ENCODE measurements at places on chromosomes 7 and 10. TPM values are rescaled to one million over a fixed set of nuclear protein-coding genes. Genes with fewer than 3 reads are reported as not detected.

FAM107B gene
- 87.4 TPM for total RNA-seq

DNA sequence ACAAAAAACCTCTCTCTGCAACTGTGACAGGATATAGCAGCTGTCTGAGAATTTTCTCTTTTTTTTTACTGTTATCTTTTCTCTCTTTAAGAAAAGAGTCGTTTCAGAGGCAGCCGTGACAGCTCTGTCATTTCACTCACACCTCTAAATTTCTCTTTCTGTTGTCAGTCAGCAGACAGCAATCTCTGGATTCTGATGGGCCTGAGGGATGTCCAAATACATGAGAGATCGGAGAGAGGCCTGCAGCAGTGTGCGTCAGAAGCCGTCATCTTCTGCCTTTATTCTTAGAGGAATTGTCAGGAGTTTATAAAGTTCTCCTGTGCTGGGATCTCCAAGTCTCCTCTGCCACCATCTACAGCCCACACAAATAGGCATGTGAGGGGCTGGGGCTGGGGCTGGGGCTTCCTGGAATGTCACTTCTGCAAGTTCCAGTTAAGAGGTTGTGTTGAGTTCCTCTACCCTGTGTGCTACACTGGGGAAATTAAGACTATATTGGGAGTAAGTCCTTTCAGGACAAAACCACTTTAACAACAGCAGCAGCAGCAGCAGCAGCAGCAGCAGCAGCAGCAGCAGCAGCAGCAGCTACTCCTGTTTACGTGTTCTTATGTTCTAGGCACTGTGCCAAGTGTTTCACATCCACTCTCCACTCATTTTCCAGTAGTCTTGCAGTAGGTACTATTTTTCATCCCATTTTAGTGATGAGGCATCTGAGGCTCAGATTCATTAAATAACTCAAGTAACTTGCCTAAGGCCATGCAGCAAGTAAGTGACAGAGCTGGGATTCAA is 541.3 kb downstream of the LRMDA start:
- no peak for DNase-seq
- no peak overlapping the region for H3K27ac ChIP-seq
- H3K4me1 ChIP-seq: peaks cover 2% of the 10 kb centered on the region
- no peak overlapping the region for H3K4me3 ChIP-seq
- peaks cover 20% of the 10 kb centered on the region for H3K27me3 ChIP-seq

ACSM6 gene
- not detected for total RNA-seq

DNA sequence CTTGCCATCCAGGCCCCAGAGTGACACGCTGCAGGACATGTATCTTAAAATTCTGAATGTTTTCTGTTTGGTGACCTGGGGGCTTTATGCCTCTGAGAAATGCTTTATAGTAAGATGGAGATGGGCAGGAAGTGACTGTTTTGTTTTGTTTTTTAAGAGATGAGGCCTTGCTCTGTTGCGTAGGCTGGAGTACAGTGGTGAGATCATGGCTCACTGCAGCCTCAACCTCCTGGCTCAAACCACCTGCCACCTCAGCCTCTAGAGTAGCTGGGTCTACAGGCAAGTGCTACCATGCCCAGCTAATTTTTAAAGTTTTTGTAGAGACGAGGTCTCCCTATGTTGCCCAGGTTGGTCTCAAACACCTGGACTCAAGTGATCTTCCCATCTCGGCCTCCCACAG is 20.6 kb downstream of the ZNF777 start:
- H3K4me1 ChIP-seq: no peaks in the 10 kb centered on the region
- peaks cover 5% of the 10 kb centered on the region for H3K36me3 ChIP-seq
- no peak overlapping the region for H3K27ac ChIP-seq
- no peaks in the 10 kb centered on the region for H3K27me3 ChIP-seq
- no peak for DNase-seq

IFIT2 gene
- total RNA-seq: not detected

DNA sequence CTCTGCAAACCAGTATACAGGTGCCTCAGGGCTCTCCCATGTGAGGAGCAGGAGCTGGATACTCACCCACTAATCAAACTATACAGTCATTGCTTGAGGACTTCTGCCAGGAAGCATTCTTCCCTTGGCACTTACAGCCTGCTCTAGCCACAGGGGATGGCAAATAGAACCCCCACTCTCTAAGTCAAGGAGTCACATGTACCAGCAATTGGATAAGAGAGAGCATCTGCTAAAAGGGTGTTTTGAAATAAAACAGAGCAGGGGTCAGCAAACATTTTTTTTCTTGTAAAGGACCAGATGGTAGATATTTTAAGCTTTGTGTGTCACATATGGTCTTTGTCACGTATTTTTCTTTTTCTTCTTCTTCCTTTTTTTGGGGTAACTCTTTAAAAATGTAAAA is 865.2 kb upstream of the GHITM start:
- no peak overlapping the region for H3K27ac ChIP-seq
- H3K4me1 ChIP-seq: peaks cover 2% of the 10 kb centered on the region
- no peaks in the 10 kb centered on the region for H3K36me3 ChIP-seq
- no peak for DNase-seq

HOXA3 gene
- 85.5 TPM for total RNA-seq

LYZL2 gene
- not detected for total RNA-seq

RASSF4 gene
- 21.2 TPM for total RNA-seq

DNA sequence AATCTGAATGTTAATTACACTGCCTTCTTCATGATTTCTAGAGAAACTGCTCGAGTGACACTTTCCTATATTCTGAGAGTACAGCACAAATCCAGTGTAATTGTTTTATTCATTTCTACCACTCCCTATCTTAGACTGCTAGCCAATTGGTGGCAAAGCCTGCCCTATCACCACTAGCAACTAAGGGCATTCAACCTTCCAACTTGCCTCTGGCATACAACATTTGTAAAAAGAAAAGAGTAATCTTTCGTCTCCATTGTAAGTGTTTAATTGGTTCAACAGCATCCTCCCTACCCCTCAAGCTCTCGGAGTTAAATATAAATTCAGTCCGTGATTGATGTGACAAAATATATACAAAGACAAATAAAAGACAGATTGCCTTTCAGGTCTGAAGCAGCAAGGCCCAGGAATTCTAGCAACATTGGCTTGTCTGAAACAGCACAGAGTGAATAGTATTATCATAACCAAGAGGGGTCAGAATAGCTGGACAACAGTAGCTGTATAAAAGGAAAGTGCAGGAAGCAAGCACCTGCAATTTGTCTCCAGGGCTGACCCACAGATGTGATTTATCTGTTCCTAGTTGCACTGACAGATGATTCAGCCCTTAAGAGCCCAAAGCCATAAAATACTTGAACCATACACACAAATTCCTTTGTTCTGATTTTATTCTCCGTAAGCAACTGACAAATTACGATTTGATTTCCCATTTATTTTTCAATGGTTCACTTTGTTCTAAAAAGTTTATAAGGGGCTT is 47.6 kb upstream of the ANKRD1 start:
- no peak overlapping the region for H3K27ac ChIP-seq
- no peaks in the 10 kb centered on the region for H3K36me3 ChIP-seq
- no peak overlapping the region for H3K4me3 ChIP-seq
- H3K4me1 ChIP-seq: peaks cover 4% of the 10 kb centered on the region

GRCh38 chr7:124674451-124674850 is 91.1 kb downstream of the GPR37 start:
- no peaks in the 10 kb centered on the region for H3K27me3 ChIP-seq
- DNase-seq: no peak
- H3K27ac ChIP-seq: no peak overlapping the region
- no peaks in the 10 kb centered on the region for H3K4me1 ChIP-seq

DNA sequence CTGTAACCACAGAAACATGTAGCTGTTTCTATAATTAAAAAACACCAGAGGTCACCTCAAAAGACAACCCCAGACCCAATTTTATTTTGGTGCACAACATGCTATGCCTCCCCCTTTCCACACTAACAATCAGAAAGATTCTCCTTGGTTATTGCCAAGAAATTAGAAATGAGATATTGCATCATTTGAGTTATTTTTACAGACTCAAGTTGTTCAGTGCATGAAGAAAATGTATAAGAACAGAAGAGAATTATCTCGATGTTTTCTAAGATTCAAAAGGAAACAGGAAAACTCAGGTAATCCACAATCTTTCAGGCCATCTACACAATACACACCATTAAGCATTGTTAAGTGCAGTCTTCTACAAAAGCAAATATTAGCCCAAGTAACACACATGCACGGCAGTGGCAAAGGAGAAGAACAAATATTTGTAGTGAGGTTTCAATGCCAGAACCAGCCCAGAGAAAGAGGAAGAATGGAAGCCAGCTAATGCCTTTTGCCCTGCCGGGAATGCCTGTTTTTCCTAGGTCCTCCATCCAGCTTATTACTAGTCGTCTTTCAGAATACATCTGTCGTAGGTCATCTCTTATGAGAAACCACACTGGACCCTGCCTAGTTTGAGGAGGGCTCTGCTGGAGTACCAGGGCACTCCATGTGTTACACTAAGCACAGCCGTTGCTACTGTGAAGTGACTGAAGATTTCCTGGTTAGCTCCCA is 67.6 kb upstream of the C1GALT1 start:
- H3K36me3 ChIP-seq: peaks cover 1% of the 10 kb centered on the region
- H3K4me1 ChIP-seq: peaks cover 59% of the 10 kb centered on the region
- H3K27me3 ChIP-seq: peaks cover 15% of the 10 kb centered on the region
- H3K4me3 ChIP-seq: peak overlapping the region; percentile 48
- DNase-seq: no peak

- H3K36me3 ChIP-seq: peaks cover 26% of the 10 kb centered on the region
- H3K27me3 ChIP-seq: no peaks in the 10 kb centered on the region
- H3K27ac ChIP-seq: no peak overlapping the region
- DNase-seq: no peak
Observed at GRCh38 chr10:62071846-62072281, 170.4 kb downstream of the ARID5B start.

- H3K27me3 ChIP-seq: no peaks in the 10 kb centered on the region
- DNase-seq: peak; percentile 12
- peak overlapping the region; percentile 95 for H3K4me3 ChIP-seq
- H3K36me3 ChIP-seq: peaks cover 14% of the 10 kb centered on the region
- peak overlapping the region; percentile 99 for H3K27ac ChIP-seq
- H3K4me1 ChIP-seq: peaks cover 25% of the 10 kb centered on the region
Observed at GRCh38 chr7:76358011-76358480, 745 bp downstream of the YWHAG start.

PNLIPRP3 gene
- not detected for total RNA-seq

DYNC1I1 gene
- 2.6 TPM for total RNA-seq

GRCh38 chr7:106679153-106679931 is 18.4 kb upstream of the CCDC71L start:
- H3K36me3 ChIP-seq: no peaks in the 10 kb centered on the region
- H3K27ac ChIP-seq: no peak overlapping the region
- H3K4me1 ChIP-seq: peaks cover 2% of the 10 kb centered on the region
- no peak overlapping the region for H3K4me3 ChIP-seq
- H3K27me3 ChIP-seq: no peaks in the 10 kb centered on the region

GRCh38 chr10:3071405-3072198 is 4.3 kb downstream of the PFKP start:
- no peak for DNase-seq
- no peak overlapping the region for H3K4me3 ChIP-seq
- no peaks in the 10 kb centered on the region for H3K36me3 ChIP-seq
- no peaks in the 10 kb centered on the region for H3K4me1 ChIP-seq

GRCh38 chr10:70558295-70558694 is 44.2 kb downstream of the PRF1 start:
- H3K36me3 ChIP-seq: no peaks in the 10 kb centered on the region
- no peak for DNase-seq

GRCh38 chr7:121529003-121529402 is 132.9 kb upstream of the FAM3C start:
- H3K4me3 ChIP-seq: no peak overlapping the region
- no peak overlapping the region for H3K27ac ChIP-seq
- no peaks in the 10 kb centered on the region for H3K36me3 ChIP-seq

GRCh38 chr7:116357781-116358670 is 141.5 kb upstream of the CAV2 start:
- DNase-seq: no peak
- peaks cover 17% of the 10 kb centered on the region for H3K4me1 ChIP-seq
- H3K4me3 ChIP-seq: no peak overlapping the region
- H3K36me3 ChIP-seq: no peaks in the 10 kb centered on the region

LIPN gene
- total RNA-seq: not detected

RAB19 gene
- total RNA-seq: 14.0 TPM

PSD gene
- 10.7 TPM for total RNA-seq

GRCh38 chr7:47100817-47101435 is 481.0 kb downstream of the TNS3 start:
- H3K27ac ChIP-seq: no peak overlapping the region
- DNase-seq: no peak
- H3K4me1 ChIP-seq: no peaks in the 10 kb centered on the region
- H3K27me3 ChIP-seq: no peaks in the 10 kb centered on the region
- no peaks in the 10 kb centered on the region for H3K36me3 ChIP-seq

PON1 gene
- 2.3 TPM for total RNA-seq

GRCh38 chr7:147418966-147419365 is 1171.6 kb upstream of the C7orf33 start:
- H3K27ac ChIP-seq: no peak overlapping the region
- no peaks in the 10 kb centered on the region for H3K27me3 ChIP-seq
- no peaks in the 10 kb centered on the region for H3K36me3 ChIP-seq
- no peaks in the 10 kb centered on the region for H3K4me1 ChIP-seq
- no peak overlapping the region for H3K4me3 ChIP-seq

- no peak overlapping the region for H3K4me3 ChIP-seq
- H3K27me3 ChIP-seq: peaks cover 25% of the 10 kb centered on the region
- H3K27ac ChIP-seq: no peak overlapping the region
- peaks cover 3% of the 10 kb centered on the region for H3K4me1 ChIP-seq
- DNase-seq: no peak
Observed at GRCh38 chr10:98312822-98313221, 44.8 kb upstream of the LOXL4 start.

- H3K36me3 ChIP-seq: peaks cover under 1% of the 10 kb centered on the region
- H3K4me1 ChIP-seq: peaks cover 6% of the 10 kb centered on the region
- H3K4me3 ChIP-seq: no peak overlapping the region
- peak overlapping the region; percentile 37 for H3K27ac ChIP-seq
Observed at GRCh38 chr7:101386558-101387231, 24.0 kb downstream of the COL26A1 start.

DNA sequence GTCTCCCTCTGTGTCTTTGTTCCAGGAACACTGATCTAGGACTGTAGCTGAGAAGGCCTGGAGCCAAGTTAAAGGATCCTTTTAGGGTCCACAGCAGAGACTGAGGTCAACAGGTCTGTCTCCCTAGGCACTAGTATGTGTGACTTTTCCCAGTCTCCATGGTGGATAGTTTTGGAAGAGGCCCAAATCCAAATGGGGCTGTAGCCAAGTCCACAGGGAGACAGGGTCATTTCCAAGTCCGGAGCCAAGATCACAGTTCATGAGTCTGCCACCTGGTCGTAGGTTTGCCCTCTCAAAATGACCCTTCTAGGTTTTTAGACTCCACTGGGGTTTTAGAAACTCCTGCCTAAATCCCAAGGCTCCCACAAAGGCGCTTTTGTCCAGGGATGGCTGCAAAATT is 16.8 kb downstream of the ZNF277 start:
- H3K4me1 ChIP-seq: no peaks in the 10 kb centered on the region
- no peak for DNase-seq
- no peak overlapping the region for H3K27ac ChIP-seq
- H3K27me3 ChIP-seq: no peaks in the 10 kb centered on the region

DNA sequence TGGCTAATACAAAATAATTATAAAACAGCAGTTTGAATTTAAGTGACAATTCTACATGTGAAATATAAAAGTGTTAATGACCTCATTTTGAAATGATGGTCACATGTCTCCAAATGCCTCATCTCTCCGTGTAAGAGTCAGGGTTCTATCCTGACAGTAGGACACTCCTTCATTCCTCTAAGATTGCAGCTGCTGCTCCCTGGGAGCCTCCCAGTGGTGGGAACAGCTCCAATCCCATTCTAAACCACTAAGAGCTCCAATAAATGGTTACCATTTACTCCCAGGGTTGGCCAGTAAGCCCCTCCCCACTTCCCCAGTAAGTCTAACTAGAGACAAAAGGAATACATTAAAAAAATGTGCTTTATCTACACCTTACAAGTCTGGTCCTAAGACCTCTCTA is 344.6 kb upstream of the AOAH start:
- no peak for DNase-seq
- H3K27ac ChIP-seq: no peak overlapping the region
- no peaks in the 10 kb centered on the region for H3K4me1 ChIP-seq

GUSB gene
- total RNA-seq: 60.8 TPM

All from progenitor cell of endocrine pancreas (in vitro differentiated cells).